ENCODE measurements at places on chromosomes 2 and 18.

GRCh38 chr2:55009277-55010060 is 40.8 kb downstream of the RTN4 start:
- DNase-seq, result no peak

GRCh38 chr2:201447086-201447485 is 4.2 kb downstream of the TRAK2 start:
- DNase-seq, result no peak

DNA sequence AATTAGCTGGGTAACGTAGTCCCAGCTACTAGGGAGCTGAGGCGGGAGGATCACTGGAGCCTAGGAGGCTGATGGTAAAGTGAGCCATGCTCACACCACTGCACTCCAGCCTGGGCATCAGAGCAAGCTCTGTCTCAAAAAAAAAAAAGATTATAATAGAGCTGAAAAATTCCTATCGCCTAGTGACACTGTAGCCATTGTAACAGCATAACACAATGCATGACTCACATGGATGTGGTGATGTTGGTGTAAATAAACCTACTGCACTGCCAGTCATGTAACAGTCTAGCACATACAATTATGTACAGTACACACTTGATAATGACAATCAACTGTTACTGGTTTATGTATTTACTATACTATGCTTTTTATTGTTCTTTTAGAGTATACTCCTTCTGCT is 39.6 kb downstream of the MGAT4A start:
- DNase-seq, result no peak

- no peak for DNase-seq
Measured at GRCh38 chr18:79106084-79106483, 36.9 kb downstream of the ATP9B start.

GRCh38 chr2:27309651-27310050 is 1.4 kb upstream of the UCN start:
- DNase-seq, result no peak

- no peak for DNase-seq
Measured at GRCh38 chr2:145682546-145683157, 1162.7 kb upstream of the ZEB2 start.

GRCh38 chr2:148538375-148538774 is 106.2 kb upstream of the EPC2 start:
- DNase-seq, result no peak

DNA sequence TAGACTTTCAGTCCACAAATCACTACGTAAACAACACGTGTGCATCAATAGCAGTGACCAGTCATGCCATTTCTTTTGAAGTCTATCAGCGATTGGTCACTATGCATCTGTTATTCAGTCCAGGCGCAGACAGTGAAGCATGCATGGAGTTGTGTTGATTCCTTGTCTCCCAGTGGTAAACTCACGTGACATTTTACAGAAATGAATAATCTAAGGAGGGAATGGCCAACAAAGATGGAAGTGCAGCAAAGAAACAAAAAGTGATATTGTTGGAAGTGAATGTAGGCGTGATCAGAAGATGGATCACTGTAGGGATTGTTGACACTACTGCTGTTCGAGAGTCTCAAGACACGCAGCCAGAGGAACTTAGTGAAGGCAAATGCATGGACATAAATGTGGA is 317.8 kb upstream of the MGAT5 start:
- no peak for DNase-seq

- DNase-seq, result peak; percentile 89
Measured at GRCh38 chr2:45128580-45128997, 119.3 kb upstream of the SIX2 start.

GRCh38 chr2:126717928-126718327 is 62.0 kb downstream of the GYPC start:
- no peak for DNase-seq

DNA sequence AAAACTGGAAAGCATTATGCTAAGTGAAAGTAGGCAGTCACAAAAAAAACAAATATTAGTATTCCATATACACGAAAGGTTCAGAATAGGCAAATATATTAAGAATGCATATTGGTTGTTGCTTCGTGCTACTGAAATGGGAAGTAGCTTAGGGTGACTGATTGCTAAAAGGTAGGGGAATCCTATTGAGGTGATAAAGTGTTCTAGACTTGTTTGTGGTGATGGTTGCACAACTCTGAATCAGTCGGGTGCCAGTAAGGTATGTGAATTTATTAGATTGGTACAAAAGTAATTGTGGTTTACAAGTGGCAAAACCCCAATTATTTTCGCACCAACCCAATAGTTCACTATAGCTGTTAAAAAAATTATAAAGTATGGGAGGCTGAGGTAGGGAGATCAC is 20.7 kb downstream of the USP34 start:
- no peak for DNase-seq

DNA sequence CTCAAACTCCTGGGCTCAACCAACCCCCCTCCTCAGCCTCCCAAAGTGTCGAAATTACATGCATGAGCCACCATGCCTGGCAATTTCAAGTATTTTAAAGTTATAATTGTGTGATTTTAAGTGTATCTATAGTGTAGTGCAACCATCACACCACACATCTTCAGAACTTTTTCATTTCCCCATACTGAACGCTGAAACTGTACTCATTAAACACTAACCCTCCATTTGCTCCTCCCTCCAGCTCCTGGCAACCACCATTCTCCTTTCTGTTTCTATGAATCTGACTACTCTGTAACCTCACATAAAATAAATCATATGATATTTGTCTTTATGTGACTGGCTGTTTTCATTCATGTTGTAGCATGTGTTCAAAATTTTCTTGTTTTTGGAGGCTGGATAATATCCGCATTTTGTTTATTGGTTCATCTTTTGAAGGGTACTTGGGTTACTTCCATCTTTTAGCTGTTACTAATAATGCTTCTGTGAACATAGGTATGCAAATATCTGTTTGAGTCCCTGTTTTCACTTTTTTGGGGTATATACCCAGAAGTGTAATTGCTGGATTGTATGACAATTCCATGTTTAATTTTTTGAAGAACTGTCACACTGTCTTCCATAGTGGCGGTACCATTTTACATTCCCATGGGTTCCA is 188.2 kb downstream of the PLCL1 start:
- no peak for DNase-seq

GRCh38 chr18:9403795-9404564 is 69.4 kb downstream of the TWSG1 start:
- DNase-seq, result no peak

DNA sequence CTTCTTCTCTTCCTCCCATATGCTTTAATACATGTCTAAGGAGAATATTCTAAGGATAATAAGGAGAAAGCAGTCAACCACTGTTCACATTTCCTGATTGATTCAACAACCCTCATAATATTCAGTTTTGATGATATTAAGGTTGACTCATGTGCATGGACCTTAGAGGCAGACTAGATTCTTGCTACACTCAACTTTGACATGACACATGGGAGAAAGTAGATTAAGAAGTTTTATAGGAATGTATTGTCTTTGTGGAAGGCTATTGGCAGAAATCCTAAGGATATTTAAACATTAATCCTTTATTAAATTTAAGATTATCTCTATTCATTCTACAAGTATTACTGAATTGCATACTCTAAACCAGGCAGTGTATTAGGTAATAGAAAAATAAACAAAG is 309.1 kb upstream of the CYRIA start:
- DNase-seq, result no peak

GRCh38 chr2:172336681-172337080 is 90.7 kb upstream of the ITGA6 start:
- no peak for DNase-seq

GRCh38 chr2:113231064-113231463 is 47.7 kb downstream of the PAX8 start:
- no peak for DNase-seq

- DNase-seq, result no peak
Measured at GRCh38 chr2:46689993-46690392, 210.6 kb downstream of the TMEM247 start.

DNA sequence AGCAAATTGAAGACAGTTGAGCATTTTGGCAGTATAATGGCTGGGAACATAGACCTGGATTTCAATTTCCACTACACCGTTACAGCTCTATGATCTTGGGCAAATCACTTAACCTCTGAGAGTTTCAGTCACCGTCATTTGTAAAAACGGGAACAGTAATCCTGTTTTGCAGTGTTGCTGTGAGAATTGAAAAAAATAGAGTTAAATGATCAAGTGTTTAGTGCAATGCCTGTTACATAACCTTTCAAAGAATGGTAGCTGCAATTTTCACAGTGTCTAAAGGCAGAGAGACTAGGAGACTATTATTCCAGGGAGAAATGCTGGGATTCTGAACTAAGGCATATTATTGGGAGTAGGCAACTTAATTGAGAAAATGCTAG is 2.0 kb downstream of the AGPS start:
- no peak for DNase-seq

DNA sequence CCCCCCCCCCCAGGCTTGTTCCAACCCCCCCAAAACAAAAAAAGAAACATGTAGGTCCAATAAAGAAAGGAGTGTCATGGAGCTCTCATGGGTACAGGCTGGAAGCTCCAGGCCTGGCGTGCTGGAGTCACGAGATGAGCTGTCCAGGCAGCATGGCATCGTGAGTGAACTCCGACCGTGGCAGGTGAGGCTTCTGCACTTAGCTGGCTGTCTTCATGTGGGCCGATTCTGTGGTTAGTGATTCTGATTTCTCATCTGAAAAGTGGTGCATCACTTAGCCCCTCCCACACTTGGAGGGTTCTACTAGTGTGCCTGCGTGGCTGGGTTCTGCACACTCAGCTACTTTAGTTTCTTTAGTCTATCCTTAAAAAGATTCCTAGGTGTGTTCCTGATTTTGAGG is 126.4 kb upstream of the MGAT5 start:
- DNase-seq, result no peak

- DNase-seq, result no peak
Measured at GRCh38 chr2:178229927-178230326, 35.6 kb downstream of the OSBPL6 start.

DNA sequence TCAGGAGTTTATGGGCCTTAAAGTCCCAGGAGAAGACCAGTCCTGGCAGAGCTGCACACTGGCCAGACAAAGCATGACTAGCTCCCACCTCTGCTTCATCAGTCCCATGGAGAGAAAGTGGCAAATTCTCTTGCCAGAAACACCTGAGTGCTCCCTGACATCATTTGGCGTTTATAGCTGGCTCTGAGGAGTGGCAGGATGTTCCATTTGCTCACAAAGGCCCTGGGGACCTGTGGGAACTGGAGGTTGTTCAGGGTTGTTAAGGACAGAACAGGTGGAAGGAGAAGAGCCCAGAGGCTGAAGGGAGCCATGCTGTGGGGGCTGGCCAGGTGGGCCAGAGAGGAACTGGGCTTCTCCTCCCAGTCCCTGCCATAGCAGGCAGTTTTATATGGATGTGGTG is 56.1 kb downstream of the RPL37A start:
- DNase-seq, result no peak

DNA sequence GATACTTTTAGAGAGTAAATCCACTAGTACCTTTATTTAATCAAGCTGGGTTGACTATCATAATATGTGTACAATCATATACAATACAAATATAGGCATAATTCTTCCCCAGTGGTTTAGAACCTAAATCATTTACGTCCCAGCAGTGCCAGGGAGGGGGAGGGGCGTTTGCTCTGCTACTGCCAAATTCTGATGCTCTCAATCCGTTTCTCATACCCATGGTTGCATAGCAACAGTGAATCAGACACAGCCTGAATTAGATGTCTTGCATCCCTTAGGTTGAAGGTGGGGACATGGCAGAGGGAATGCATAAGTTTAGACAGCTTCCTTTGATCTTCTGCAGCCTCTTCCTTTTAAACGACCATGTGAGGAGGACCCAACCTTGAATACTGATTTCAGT is 135.4 kb downstream of the ABCA12 start:
- DNase-seq, result no peak

DNA sequence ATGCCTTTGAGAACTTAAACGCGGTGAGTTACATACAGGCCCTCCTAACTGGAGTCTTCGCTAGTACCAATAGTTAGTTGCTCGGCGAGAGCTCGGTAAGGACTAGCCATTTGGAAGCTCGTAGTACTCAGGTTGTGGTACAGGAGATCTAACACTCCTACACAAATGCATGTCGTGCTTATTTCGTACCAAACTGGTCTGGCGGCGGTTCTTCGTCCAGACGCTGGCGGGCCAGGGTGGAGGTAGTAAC is 346 bp upstream of the VRK2 start:
- no peak for DNase-seq

DNA sequence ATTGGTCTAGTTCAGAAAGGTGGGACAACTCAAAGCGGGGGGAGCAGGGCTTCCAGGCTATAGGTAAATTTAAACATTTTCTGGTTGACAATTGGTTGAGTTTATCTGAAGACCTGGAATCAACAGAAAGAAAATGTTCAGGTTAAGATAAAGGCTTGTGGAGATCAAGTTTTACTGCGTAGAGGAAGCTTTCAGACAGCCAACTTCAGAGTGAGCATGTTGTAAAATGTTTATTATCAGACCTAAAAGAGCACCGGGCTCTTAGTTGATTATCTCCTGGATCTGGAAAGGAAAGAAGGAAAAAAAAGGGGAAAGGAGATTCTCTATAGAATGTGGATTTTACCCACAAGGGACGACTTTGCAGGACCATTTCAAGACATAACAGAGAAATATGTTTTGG is 227.0 kb upstream of the SH3BP4 start:
- DNase-seq, result no peak

DNA sequence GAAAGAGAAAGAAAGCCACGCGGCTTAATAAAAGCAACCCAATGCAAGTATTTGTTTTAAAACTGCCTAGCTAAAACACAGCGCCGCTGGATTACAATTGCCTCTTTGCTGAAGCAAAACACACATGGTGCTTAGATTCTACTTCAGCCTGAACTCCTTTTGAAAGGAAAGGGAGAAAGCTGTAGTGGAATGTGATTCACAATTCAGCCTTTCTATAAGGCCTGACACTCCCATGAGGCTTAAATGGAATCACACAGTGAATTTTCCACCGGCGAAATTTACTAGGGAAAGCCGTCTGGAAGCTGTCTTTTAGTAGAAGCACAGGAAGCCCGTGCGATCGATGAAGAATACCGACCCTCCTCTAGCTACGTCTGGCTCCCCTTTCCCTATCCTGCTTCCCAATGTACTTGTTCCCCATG is 348.0 kb downstream of the DLGAP1 start:
- DNase-seq, result no peak

- no peak for DNase-seq
Measured at GRCh38 chr18:78576967-78577366, 402.7 kb upstream of the SALL3 start.

DNA sequence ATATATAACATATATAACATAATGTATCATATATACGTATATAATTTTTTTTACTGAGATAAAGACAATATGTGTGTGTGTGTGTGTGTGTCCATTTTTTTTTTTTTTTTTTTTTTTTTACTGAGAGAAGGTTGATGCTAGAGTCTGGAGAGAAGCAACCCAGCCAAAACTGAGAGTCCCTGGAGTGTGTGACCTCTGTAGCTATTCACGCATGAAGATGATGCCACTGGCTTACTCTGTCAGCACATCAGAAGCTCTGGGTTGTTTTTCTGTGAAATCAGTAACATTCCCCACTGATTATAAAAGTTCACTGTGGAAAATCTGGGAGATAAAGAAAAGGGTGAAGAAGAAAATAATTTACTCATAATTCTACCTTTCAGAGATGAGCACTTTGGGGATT is 27.2 kb downstream of the CCDC195 start:
- no peak for DNase-seq
